Fibroblast of skin of back (primary cell): ENCODE measurements at places on chromosomes 16 and 17.

DNA sequence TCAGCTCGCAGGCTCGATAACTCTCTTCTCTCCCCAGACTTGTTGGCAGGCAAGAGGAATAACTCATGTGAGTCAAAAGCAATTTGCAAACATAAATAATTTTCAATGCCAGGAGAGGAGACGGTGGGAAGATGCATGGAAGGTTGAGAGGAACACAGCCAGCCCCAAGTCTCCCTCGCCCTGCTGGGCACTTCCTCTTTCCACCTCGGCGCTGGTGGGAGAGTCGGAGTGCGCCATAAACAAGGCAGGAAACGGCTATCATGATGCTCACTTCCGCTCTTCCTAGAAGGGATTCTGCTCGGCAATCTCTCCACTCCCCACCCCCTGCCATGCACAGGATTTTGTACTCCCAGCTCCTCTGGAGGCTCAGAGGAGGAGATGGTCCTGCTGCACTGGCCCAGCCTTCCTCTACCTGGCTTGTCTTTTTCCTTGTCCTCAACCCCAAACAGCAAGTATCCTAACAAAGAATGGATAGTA is 13.0 kb downstream of the CBX4 start:
- DNase-seq = peak; percentile 34

- DNase-seq = no peak
Observed at GRCh38 chr16:89380681-89381080, 109.7 kb downstream of the ANKRD11 start.

DNA sequence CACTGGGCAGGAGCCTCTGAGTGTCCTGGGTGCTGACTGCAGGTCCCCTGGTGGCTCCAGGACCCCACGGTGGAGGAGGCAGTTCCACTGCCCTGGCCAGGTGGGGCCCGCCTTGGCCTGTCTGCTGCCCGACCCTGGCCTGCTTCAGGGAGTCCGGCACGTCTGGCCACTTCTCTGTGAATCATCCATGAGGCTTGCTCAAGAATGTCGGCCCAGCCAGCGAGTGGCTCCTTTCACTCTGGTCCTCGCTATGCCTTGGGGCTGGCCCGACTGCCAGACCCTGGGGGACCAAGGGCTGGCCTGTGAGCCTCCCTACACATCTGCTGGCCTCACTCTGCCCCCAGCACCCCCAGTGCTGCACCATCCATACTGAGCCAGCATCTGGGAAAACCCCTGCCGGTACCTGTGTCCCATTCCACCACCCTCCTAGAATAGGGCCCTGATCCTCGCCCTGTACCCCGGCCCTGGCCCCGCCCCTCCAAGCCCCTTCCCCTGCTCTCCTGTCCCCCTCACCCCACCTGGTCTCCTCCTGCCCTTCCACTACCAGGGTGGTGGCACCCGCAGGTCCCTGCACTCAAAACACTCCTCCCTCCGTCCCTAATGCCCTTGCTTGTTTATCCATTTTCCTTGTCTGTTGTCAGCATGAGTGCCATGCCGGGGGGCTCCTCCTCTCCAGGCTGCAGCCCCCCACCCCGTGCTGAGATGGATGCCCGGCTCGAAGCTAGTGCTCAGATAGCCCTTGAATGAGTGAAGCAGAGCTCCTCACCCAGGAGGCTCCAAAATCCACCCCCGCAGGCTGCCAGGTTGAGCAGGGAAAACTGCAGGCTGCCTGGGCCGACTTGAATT is 35.5 kb downstream of the ADCY7 start:
- peak; percentile 57 for DNase-seq

- peak; percentile 77 for DNase-seq
Observed at GRCh38 chr17:17535957-17536356, 39.8 kb upstream of the RASD1 start.

GRCh38 chr16:2066139-2066538 is 18.4 kb downstream of the TSC2 start:
- DNase-seq = no peak

DNA sequence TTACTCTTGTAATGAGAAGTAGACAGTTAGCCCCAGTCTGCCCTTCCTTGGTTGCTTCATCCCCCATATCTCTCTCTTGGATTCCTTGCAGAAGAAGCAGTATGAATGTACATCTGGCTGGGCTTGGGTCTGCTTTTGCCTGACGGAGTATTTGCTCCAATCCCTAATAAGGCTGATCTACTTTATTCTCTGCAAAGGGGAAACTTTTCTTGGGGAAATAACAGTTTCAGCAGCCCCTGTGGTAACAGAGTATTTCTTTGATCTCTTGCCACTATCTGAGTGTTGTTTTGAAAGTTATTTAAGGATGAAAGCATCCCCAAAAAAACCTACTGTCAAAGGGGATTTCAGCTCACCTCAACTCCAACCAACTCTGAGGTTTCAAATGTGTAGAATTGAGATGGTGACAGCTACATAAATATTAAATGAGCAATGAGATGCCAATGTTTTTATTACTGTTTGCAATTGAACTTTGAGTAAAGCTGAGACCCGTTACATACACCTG is 168.9 kb upstream of the NOG start:
- no peak for DNase-seq

DNA sequence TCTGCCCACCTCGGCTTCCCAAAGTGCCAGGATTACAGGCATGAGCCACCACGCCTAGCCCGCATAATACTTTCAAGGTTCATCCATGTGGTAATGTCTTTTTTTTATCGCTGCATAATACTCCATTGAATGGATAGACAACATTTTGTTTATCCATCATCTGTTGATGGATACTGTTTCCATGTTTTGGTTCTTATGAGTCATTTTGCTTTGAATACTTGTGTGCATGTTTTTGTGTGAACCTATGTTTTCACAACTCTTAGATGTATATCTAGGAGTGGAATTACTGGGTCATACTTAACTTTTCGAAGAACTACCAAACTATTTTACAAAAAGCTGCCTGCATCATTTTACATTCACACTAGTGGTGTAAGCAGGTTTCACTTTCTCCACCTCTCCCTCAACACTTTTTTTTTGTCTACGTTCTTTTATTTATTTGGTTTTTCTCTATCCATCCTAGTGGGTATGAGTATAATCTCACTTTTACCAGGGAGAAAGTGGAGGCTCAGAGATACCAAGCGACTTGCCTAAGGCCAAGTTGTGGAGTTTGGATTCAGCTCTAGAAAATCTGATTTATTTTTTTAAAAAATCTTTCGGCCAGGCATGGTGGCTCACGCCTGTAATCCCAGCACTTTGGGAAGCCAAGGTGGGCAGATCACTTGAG is 151.2 kb downstream of the CMIP start:
- peak; percentile 44 for DNase-seq

DNA sequence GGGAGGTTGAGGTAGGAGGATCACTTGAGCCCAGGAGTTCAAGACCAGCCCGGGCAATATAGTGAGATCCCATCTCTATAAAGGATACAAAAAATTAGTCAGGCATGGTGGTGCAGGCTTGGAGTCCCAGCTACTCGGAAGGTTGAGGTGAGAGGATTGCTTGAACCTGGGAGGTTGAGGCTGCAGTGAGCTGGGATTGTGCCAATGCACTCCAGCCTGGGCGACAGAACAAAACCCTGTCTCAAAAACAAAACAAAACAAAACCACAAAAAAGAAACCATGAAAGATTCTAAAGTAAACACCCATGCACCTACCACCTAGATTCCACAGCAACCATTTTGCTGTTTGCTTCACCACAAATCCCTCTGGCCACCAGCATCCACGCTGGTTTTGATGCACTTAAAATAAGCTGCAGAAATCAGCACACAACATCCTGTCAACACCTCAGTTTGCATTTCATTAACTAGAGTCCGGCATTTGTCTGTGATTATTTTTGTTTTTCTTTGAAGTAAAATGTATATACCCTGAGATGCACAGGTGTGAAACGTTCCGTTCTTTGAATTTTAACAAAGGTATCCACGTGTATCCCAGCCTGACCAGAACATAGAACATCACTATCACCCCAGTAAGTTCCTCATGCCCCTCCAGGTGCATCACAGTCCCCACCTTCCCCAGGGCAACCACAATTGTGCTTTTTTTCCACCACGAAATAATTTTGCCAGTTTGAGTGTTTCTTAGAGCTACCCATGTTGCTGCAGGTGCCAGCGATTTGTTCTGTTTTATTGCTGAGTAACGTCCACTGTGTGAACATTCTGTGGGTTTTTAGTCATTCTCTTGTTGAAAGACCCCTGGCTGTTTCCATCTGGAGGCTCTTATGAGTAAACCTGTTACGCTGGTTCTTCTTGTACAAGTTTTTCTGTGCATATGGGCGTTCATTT is 191.5 kb downstream of the SEC14L1 start:
- no peak for DNase-seq

GRCh38 chr16:81657224-81657623 is 121.9 kb upstream of the PLCG2 start:
- DNase-seq = no peak

GRCh38 chr16:19857593-19858339 is 26.9 kb downstream of the GPRC5B start:
- DNase-seq = no peak

DNA sequence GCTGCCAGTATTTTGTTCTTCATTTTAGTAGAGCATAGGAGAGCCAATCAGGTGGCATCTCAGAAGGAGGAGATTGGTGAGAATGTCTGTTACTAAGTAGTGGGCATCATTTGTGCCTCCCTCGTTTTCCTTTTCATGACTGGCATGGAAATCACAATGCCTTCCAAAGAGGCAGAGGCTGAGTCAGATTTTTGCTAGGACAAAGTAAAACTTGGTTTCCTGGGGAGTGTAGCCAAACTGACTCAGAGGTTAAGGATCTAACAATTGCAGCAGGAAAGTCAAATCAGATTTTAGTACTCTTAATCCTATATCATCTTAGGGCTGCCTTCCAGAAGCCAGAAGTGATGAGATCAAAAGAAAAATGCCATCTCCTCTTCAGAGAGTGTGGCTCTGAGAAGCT is 138.7 kb downstream of the ANKFN1 start:
- DNase-seq = peak; percentile 71

- DNase-seq = no peak
Observed at GRCh38 chr16:64981568-64982281, 140.1 kb downstream of the CDH11 start.

- no peak for DNase-seq
Observed at GRCh38 chr17:49520386-49521087, 25.4 kb downstream of the NGFR start.

GRCh38 chr16:78583441-78583840 is 484.0 kb downstream of the WWOX start:
- DNase-seq = no peak

DNA sequence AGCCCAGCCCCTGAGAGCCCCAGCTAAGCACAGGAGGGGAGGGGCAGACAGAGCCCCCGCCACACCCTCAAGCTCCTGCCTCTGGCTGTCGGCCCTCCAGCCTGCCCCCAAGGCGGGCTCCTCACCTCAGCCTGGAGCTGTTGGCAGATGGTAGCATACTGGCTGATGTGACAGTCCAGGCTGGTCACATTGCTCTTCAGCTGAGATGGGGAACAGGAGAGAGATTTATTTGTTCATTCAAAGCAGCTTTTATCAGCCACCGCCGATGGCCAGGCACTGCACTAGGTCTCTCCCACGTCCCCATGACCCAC is 14.8 kb downstream of the KIF18B start:
- no peak for DNase-seq

GRCh38 chr16:89723279-89724250 is 2.2 kb downstream of the ZNF276 start:
- DNase-seq = no peak

- no peak for DNase-seq
Observed at GRCh38 chr16:8903004-8903403, 20.9 kb downstream of the LITAFD start.

GRCh38 chr16:83685615-83686165 is 122.1 kb upstream of the HSBP1 start:
- peak; percentile 37 for DNase-seq

GRCh38 chr17:9976283-9977179 is 71.5 kb upstream of the RCVRN start:
- no peak for DNase-seq

DNA sequence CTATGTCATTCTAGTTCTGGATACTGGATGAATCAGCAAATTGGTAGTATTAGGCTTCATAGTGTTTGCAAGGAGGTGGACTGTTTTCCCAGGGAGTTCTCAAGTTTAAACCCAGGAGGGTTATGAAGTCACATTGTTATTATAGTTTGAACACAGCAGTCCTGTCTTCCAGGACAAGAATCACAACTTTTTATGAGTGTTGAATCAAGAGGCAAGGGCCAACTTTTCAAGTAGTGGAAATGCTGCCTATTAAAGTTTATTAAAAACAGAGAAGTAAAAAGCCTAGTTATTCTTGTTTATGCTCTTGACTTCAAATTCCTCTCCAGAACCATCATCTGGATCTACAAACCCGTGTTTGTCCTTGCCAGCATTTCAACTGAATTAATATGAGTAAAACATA is 86.3 kb upstream of the GOT2 start:
- DNase-seq = peak; percentile 23

DNA sequence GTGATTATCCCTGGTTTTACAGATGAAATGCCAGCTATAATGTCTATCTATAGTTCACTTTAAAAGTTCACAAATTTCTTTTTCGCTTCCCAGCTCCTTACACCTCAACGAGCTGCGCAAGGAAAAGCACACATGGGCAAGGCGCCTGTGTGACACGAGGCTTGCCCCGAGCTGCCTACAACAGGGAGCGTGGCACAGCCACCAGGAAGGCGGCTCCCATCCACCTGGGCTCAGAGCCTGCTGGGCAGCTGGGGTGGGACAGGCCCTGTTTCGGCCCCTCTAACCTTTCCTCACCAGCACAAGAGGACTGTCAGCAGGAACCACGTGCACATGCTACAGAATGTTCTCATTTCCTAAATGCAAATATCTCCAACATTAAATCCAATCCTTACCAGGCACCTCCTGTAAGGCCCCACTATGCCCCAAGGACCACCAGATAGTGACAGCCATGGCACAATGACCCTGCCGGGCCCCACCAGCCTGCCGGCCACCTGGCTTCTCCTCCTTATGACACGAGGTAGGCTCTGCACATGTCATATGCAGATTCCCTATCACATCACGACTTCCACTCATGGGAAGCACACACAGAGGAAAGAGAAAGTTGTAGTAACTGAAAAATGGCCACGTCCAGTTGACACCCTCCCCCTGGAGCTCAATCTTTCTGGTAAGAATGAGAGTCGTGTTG is 92.1 kb downstream of the ZNF778 start:
- no peak for DNase-seq

- peak; percentile 92 for DNase-seq
Observed at GRCh38 chr16:82832821-82833220, 206.1 kb downstream of the CDH13 start.

DNA sequence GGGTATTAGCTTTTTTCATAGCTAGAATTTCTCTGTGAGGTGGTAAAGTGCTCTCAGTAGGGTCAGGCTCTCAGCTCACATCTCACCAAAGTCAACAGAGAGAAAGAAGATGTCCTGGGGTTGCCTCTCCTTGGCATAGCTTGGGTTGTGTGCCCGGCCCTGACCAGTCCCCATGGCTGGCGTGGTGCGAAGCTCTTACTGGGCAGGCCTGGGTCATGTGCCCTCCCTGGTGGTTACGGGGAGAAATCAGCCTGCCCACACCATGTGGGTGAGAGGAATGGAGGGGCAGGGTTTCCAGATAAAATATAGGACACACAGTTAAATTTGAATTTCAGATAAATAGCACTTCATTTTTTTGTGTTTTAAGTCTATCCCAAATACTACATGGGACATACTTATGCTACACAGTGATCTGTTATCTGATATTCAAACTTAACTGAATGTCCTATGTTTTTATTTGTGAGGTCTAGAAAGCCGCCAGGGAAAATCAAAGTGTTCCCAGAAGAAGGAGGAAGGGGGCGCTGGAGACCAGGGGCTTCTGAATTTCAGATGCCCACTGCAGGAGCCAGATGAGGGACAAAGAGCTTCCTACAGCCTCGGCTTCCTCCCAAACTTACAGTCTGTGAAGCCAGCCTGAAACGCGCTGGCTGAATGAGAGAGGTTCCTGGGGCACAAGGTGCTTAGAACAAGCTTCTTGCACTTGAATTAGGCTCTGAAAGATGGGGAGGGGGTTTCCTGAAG is 45.4 kb downstream of the NKD1 start:
- no peak for DNase-seq
